ENCODE measurements at places on chromosomes 7 and 10.

- DNase-seq = no peak
Measured at GRCh38 chr10:30813872-30814481, 184.4 kb upstream of the LYZL2 start.

DNA sequence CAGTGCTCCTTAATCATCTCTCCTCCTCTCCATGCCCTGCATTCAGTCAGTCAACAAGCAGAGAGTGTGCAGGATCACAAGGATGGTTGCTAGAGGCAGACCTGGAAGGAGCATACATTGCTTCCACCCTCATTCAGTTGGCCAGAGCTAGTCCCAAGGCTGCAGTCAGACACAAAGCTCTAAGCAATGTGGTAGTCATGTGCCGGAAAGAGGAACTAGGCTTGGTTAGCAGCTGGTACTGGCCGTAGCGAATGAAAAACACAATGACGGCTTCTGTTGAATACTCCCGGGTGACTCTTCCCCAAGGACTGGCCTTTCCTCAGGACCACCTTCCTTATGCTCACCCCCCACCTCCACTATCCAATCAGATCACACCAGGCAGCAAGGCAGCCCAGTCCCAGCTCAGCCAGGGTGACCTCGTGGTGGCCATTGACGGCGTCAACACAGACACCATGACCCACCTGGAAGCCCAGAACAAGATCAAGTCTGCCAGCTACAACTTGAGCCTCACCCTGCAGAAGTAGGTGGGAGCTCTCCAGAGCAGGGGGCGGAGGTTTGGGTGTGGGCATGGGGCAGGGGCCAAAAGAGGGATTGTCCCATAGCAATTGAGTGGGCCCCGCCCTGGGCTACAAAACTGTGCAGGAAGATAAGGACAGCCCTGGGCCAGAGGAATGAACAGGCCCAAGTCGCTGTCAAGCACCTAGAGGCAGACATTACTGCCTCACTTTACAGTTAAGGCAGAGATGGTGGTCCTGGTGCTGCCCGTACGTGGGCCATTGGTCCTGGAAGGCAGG is 10.9 kb downstream of the LDB3 start:
- DNase-seq = no peak

DNA sequence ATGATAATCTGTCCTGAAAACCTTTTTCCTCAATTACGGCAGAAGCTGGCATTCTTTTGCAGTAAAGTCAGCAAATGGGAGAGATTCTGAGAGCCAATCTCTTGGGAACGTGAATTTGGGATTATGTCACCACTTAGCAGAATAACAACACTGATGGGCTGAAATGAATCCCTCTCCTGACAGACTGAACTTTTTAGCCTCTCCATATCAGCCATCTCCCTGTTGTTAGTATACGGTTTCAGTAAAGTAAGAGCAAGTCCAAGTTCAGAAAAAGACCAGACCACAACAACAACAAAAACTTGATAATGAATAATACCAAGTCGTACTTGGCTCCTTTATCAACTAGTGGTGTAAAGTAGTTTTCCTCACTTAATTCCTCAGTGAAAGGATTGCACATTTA is 1048.8 kb downstream of the GATA3 start:
- DNase-seq = no peak

GRCh38 chr7:93935102-93935501 is 13.6 kb downstream of the GNG11 start:
- peak; percentile 61 for DNase-seq

- no peak for DNase-seq
Measured at GRCh38 chr10:79255007-79255507, 92.2 kb upstream of the PPIF start.

DNA sequence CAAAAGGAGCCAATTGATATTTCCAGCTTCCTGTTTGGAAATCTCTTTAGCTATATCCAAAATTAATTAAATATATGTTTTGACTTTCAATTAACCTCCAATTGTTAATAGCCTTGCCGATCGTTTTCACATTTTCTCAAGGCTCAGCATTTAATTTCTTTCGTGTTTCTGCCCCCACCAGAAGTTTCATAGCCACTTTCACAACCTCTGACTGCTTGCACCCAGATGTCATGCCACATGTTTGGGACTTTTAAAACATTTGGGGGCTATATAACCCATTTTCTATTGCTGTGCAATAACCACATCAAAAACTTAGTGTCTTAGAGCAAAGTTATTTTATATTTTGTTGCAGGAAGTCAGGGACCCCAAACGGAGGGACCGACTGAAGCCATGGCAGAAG is 510.6 kb upstream of the CNTNAP2 start:
- DNase-seq = no peak

DNA sequence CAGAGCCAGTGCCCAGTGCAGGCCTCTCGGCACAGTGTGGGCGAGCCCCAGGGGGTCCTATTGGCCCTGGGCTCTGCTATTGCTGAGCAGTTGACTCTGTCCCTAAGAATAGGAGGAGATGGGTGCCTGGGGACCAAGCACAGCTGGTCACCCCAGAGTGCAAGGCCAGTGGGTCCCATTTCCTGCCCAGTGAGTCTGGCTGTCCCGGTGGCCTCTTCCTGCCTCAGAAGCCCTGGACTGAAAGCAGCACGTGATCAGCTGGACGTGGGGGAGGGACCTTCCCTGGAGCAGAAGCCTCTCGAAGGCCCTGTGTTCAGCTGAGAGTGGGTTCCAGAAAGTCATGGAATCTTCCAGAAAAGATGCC is 42.0 kb downstream of the PWWP2B start:
- DNase-seq = no peak

- DNase-seq = no peak
Measured at GRCh38 chr7:6554848-6555247, 3.6 kb upstream of the GRID2IP start.

- no peak for DNase-seq
Measured at GRCh38 chr7:98548370-98548769, 68.7 kb upstream of the NPTX2 start.

- no peak for DNase-seq
Measured at GRCh38 chr10:33859319-33860022, 525.0 kb upstream of the NRP1 start.

- DNase-seq = no peak
Measured at GRCh38 chr10:96910488-96911395, 78.6 kb downstream of the LCOR start.

GRCh38 chr7:135827391-135827790 is 78.8 kb upstream of the FAM180A start:
- DNase-seq = no peak

GRCh38 chr10:36606234-36606839 is 519.1 kb upstream of the ANKRD30A start:
- no peak for DNase-seq

- no peak for DNase-seq
Measured at GRCh38 chr10:118332948-118333710, 9.0 kb downstream of the FAM204A start.

DNA sequence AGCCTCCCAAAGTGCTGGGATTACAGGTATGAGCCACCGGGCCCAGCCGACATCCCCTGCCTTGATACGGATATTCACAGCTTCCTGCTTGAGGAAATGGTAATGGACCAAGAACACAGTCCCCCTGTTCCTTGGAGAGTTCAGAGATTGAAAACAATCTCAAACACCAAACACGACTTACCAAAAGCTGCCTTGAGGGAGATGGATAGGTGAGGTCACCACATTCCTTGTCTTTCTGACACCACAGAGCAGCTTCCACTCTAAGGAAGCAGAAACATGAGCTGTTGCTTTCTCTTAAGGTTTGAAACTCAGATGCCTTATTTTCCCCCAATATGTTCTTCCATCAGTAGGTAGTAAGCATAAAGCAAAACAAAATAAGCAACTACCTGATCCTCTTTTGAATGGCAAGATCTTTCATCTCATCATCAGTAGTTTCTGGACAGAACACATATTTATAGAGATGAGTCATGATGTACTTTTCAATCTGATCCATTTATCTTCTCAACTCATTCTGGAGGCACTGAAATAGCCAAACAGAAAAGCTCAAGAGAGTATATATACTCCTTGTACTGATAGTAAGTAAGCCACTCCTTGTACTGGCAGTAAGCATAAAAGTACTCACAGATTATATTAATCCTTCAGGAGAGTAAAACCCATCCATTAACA is 199.1 kb upstream of the KCTD7 start:
- no peak for DNase-seq

- peak; percentile 86 for DNase-seq
Measured at GRCh38 chr7:27150568-27151340, 1.6 kb downstream of the HOXA3 start.

DNA sequence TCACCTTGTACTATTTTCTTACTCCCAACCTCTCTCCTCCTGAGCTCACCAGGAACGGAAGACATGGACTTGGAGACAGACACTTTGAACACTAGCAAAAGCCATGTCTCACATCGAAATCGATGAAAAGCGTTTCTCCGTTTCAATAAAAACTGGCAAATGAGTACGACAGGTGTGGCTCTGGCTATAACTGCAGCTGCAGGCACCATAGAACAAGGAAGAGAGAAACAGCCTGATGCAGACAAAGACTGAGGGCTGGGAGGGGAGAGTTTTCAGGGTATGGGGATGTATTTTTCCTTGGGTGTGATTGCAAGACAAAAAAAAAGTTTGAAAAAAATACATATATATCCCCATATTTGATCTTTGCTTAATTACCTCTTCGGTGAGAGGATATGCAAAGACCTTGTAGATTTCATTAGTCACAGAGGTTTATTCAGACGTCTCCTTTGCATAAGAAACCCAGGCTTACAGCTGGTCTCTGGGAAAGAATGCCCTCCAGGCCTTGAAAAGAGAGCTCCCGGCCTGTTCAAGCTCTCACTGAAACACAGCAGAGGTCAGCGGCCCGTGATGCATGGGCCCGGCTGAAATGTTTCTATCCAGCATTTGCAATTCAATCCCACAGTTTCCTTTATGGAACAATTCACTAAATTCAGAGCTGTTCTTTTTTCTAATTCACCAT is 63.1 kb downstream of the TLL2 start:
- DNase-seq = no peak

- no peak for DNase-seq
Measured at GRCh38 chr7:2090526-2091520, 141.9 kb downstream of the MAD1L1 start.

DNA sequence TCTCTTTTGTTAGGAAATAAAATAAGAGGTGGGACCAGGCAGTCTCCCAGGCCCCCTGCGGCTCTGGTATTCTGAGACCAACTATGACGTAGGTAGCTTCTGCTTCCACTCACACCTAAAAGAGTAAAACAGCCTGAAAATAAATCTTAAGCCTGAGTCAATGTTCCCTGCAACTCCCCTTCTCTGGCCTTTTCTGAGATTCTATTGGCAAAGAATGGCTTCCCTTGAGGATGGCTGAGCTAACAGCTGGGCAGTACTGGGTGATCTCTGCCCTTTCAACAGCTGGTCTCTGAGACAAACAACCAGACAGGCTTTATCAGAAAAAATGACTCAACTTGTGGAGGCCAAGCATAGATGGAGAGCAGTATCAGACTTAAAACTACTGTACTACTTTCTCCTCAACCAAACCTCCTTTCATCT is 58.7 kb downstream of the CREB3L2 start:
- no peak for DNase-seq

GRCh38 chr7:2042650-2043049 is 190.1 kb downstream of the MAD1L1 start:
- DNase-seq = peak; percentile 32

DNA sequence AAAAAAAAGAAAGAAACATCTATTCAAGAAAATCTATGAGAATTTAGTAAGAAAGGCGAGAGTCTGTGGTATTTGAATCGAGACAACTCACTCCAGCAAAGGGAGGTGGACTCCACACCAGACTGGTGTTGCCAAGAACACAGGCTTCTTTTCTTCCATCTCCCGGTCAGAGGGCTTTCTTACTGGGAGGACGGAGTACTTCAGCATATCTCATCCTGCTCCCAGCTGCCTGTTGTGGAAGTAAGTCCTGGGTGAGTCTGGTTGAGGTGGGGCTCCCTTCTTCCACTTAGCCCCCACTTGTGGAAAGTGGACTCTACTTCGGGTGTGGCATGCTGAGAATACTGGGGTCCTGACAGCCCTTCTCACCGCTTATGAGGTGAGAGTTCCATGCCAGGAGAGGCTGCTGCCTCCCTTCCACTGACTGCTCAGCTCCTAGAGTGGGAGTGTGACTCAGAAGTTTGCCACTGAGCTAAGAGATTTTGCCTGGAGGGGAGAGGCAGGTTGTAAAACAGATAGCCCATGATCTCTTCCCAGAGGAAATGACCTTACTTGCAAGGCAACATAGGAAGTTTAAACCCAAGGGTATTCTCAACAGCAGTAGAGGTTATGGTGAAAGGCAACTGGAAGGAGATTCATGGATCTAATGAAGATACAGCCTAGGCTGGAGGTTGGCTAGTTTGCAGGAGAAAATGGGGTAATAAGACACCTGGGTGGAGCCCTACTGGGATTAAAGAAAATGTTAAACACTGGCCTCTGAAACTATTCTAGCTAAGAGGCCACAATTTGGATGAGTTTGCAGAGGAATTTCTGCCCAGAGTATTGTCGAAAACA is 3.5 kb upstream of the NACAD start:
- DNase-seq = no peak

- no peak for DNase-seq
Measured at GRCh38 chr10:49651917-49652316, 27.5 kb upstream of the C10orf53 start.

- DNase-seq = no peak
Measured at GRCh38 chr7:50330696-50331095, 26.2 kb downstream of the IKZF1 start.

- no peak for DNase-seq
Measured at GRCh38 chr10:61140765-61141392, 196.9 kb upstream of the RHOBTB1 start.

DNA sequence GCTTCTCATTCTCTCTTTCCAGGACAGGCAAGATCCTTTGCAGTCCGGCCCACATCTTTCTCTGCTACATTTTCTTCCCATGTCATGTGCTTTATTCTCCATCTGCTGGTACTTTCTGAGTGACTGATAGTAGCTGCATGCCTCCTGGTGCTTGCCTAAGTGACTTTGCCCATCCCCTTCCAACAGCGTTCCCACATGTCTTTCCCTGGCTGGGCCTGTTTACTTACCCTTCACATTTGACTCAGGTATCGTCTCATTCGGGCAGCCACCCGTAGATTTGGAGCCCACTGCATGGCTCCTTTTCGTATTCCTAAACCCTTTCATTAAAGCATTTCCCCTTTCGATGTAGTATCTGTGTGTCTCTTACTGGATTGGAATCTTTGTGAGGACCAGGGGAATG is 24.6 kb downstream of the TYW1 start:
- no peak for DNase-seq

GRCh38 chr7:78062214-78062613 is 263.6 kb downstream of the PHTF2 start:
- DNase-seq = no peak

GRCh38 chr7:82481499-82482097 is 38.0 kb upstream of the CACNA2D1 start:
- no peak for DNase-seq

DNA sequence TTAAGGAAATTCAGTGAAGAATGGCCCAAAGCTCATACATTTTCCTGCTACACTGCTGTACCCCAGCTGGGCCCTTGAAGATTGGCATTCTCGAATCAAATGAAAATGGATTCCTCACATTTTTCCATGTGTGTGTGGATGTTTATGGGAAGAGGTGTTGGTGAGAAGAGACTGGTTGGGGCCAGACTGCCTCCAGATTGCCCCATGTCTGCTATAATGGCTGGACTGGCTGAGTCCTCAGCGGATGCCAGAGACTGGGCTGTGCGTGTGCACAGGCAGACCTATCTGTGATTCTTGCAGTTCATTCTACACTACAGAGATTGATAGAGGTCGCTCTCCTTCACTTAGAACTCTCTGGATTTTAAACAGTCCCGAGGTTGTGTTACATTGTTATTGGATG is 183.6 kb upstream of the GDF10 start:
- no peak for DNase-seq
